Naive thymus-derived CD8-positive, alpha-beta T cell (primary cell): ENCODE measurements at places on chromosomes 3 and 15. TPM values are rescaled to one million over a fixed set of nuclear protein-coding genes. Genes with fewer than 3 reads are reported as not detected.

- no peak for DNase-seq
Observed at GRCh38 chr3:150483226-150483625, 63.1 kb downstream of the SERP1 start.

- DNase-seq: no peak
Observed at GRCh38 chr3:17686613-17687012, 55.8 kb downstream of the TBC1D5 start.

Gene PEX5L
- 0.03 TPM for polyA plus RNA-seq

Gene UQCC5
- polyA plus RNA-seq: 35.1 TPM
